ENCODE measurements at places on chromosomes 1 and 21.

- peak; percentile 41 for DNase-seq
These were observed 81.9 kb upstream of the HAO2 start for GRCh38 chr1:119286587-119287181.

GRCh38 chr1:231327617-231328016 is 10.0 kb downstream of the EXOC8 start:
- no peak for DNase-seq

DNA sequence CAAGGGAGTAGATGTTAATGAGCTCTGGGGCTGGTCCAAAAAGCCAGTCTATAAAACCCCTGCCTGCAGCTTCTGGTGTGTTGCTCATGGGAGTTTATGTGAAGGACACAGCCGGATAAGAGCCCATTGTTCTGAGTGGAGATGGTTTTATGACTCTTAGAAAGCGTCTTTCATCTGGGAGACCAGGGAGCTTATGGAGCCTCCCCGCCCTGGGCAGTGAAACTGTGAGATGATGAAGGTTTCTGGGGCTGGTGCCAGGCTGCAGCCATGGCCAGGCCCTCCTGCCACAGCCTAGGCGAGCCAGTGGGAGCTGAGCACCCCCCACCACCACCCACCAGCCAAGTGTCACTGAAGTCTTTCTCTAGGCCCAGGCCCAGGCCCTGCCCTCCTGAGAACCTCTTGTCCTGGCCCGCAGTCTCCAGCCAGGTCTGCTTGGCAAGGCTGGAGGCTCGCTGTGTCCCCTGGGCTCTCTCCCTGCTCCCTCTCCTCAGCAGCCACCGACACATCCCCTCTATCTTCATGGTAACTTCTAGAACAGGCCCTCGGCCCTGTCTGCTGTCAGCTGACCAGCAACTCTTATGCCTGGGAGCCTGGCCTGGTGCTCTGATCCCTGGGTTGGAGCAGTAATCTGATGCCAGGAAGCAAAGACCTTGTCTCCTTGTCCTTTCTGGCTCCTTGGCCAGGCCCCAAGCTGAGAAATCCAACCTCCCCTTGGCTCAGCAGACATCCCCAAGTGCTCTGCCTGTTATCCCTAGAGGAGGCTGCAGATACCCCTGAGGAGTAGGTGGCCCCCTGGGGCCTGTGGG is 7.6 kb upstream of the ARHGEF10L start:
- no peak for DNase-seq

DNA sequence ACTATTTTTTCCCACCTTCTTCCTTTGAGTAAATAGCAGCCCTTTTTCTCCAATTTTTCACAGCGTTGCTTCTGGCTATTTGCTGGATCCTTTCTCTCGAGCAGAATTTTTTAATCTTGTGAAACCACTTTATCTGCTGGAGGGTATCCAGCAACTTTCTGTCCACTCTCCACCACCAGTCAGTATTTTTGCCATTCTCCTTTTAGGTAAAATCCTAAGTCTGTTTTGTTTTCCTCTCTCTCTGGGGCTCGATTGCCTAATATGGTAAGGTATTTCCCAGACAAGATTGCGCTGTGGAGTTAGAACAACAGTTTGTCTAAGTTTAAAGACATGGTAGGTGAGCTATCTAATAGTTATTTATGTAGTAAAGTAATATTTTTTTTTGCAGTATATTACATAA is 156.9 kb downstream of the PPP1R12B start:
- DNase-seq: peak; percentile 81

GRCh38 chr1:26006710-26007109 is 8.8 kb upstream of the PAFAH2 start:
- no peak for DNase-seq

- DNase-seq: no peak
These were observed 353.3 kb downstream of the PBX1 start for GRCh38 chr1:164912290-164912689.

GRCh38 chr21:35120631-35121180 is 71.6 kb upstream of the RUNX1 start:
- DNase-seq: no peak

DNA sequence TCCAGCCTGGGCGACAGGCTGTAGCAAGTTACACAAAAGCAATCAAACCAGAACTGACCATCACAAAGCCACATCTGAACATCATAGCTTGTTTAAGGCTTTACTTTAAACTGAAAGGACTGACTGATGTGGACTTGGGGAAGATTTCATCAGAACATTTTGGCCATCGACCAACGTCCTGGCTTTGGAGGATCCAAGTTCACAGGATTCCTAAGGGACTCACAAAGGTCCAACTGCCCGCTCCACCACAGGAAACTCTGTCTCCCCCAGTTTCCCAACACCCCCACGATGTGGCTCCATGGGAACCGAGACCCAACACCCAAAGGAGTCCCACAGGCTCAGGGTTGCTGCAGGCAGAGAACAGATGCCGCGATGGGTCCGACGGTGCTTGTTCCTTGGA is 9.3 kb downstream of the SSU72 start:
- peak; percentile 14 for DNase-seq

DNA sequence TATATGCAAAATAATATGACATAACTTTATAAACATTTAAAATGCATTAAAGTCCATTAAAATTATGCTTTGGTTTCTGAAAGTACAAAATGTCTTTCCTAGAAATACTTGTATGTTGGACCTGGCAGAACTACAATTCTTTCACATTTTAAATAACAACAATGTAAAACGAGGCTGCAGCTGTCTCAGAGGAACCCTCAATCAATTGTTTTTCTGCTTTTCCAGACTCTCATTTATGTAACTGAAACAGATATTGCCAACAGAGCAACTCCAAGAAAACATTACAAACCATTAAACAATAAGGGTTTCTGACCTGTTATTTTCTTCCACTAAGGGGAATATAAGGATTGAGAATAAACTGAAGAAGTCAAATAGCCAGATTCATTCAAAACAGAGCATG is 1193.4 kb downstream of the NCAM2 start:
- DNase-seq: no peak

DNA sequence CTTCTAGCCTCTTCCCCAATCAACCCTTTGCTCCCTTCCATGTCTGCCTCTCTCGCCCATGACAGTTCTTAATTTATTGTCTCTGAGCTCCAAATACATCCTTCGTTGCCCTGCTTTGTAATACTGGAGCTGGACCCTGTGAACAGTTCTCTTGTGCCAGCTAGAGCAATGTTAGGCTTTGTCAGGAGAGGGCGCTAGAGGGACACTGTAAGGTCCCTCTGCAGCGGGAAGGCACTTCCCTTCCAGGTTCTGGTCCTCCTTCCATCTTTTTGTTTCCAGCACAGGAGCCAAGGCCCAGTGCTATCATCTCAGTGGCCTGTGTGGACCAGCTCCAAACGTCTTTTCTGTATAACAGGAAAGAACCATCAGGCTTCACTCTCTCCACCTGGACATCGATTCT is 95.9 kb downstream of the PTPRU start:
- DNase-seq: peak; percentile 19

DNA sequence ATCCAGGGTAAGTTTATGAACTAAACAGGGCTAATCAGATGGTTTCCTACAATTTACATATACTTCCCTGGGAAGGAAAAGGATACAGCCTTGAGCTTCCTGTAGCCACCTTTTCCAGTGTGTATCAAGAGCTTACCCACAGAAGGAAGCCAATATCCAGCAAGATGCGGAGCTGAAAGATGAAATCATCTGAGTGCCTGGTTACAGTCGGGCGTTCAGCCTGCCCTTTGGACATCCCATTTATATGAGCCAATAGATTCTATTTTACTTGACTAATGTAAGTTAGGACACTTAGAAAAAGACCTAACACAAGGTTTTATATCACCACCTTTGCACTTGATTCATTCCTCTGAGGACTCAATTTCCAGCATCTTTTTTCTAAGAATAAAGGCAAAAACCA is 108.2 kb downstream of the UCHL5 start:
- DNase-seq: no peak

DNA sequence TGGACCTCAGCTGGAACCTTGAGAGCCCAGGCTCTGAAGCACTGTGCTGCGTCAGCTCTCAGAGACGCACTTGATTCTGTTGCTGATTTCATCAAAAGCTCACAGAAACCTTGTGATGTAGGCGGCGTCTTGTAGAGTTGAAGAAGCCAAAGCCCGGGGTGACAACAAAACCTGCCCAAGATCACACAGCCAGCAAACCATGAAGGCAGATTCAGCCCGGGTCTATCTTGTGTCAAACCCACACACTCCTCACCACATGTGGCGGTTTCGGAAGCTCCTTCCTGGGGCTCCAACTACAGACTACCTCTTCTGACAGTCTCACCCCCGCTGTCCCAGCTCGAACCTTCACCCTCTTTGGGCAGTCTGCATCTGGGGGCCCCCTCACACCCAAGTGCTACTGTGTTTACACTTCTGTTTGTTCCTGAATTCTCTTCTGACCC is 50.4 kb downstream of the TENT5C start:
- no peak for DNase-seq

DNA sequence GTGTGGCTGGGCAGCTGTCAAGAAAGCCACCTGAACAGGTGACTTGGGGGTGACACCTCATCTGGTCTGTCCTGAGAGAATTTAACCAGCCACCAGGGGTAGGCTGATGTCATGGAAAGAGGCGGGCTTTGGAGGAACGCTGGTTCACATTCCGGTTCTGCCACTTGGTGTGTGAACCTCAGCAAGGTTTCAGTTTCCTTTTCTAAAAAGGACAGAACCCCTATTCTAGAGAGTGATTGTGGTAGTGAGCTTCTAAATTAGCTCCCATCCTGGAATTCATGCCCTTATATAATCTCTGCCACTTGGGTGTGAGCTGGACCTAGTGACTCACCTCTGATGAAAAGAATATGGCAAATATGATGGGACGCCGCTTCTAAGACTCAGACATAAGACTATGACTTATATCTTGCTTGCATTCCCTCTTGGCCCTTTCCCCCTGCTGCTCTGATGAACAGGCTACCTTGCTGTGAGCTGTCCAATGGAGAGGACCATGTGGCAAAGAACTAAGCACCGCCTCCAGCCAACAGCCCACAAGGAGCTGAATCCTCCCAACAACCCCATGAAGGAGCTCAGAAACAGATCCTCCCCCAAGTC is 332.1 kb downstream of the RRAGC start:
- no peak for DNase-seq

- peak; percentile 92 for DNase-seq
These were observed 76.3 kb downstream of the ITPKB start for GRCh38 chr1:226662642-226663326.

GRCh38 chr1:116997066-116997465 is 4.5 kb upstream of the CD101 start:
- DNase-seq: peak; percentile 49

GRCh38 chr21:44773291-44773932 is 28.2 kb downstream of the UBE2G2 start:
- DNase-seq: no peak

DNA sequence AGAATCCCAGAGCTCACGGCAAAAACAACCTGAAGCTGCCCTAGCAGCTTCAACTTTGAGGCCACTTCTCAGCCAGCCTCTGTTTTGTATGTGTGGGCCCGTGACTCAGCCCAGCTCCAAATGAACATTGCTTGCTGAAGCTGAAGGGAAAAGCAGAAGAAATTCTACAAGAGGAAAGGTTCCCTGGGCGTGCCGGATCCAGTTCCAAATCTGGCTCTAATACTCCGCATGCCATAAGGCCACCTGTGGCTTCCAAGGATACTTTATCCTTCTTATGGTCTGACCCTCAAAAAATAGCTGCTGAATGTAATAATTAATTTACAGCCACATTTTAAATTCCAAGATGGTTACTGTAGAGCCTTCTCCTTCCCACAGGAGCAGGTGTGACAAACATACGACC is 24.3 kb downstream of the TSPAN2 start:
- no peak for DNase-seq

DNA sequence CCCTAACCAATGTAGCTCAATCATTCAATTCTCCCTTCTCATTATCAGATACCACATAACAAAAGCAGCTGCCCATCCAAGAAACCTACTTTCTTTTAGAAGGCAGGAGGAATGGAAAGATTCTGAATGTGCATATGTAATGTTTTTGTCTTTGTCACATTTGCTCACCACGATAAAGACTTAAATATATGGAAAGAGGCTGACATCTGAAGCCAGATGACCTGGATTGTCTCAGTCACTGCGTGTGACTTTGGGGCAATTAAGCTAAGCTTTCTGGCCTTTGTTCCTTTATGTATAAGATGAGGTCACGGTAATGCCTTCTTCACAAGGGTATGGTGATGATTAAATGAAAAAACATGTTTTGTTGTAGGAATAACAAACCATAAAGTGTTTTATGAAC is 42.6 kb downstream of the LRRC52 start:
- DNase-seq: no peak

DNA sequence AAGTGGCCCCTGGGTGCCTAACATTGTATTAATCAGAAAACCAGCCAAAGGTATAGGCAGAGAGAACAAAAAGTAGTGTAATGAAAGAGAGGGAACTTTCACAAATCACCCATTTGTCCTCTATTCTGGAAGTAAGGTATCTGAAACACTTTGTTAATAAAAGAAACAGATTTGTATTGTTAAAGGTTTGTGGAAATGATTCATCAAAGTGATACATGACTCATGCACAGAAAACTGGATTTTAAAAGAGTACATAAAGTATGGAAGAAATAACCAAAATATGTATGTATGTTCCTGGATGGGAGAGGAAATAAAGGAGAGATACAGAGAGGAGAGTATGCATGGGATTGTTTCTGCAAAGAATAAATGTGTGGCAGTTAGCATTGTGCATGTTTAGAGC is 126.8 kb downstream of the RGS21 start:
- peak; percentile 24 for DNase-seq

DNA sequence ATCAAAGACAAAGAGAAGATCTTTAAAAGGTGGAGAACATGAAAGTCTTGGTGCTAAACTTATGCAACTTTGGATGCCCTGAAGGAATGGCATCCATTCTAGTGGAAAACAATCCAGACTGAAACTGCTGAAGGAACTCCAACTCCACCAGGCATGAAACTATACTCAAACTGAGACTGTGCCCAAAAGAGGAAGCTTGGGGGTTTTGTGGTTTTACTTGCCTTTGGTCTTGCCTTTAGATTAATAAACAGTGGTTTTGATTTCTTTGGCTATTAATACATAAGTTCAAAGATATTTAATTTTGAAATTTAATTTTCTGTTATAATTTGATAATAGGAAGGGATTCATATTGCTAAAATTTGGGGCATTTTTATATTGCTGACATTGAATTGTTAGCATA is 17.4 kb upstream of the SLC30A10 start:
- no peak for DNase-seq

DNA sequence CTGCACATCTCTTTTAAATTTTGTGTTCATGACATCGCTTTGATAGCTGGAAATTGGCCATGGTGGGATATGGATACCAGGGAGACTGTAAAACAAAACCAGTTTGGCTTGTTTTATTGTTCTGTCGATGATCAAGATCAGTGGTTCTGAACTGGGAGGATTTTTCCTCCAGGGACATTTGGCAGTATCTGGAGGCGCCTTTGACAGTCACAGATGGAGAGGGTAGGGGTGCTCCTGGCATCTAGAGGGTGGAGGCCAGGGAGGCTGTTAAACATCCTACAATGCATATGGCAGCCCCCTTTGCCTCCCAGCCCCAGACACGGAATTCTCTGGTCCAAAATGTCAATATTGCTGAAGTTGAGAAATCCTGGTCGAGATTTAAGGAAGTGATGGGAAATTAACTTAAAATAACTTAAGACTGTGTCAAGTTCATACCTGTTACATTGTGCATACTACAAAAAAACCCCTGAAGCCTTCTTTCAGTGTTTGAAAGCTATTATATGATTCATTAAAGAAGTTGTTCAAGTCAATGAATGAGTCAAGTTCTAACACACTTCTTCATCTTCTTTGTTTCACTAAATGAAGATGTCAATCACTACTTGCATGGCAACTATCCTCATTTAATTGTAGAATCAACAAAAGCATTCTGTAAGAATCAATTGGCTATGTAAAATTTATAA is 150.9 kb downstream of the KCNJ6 start:
- no peak for DNase-seq

GRCh38 chr1:187264995-187265602 is 436.4 kb downstream of the PLA2G4A start:
- DNase-seq: peak; percentile 79
